ENCODE measurements at places on chromosomes 12 and 14.
A peak's percentile ranks its signal among the peaks of the same experiment; 100 is the strongest.

GRCh38 chr12:102568276-102568675 lies 87.9 kb upstream of the IGF1 start:
- no peak for DNase-seq

- no peak for DNase-seq
Observed at GRCh38 chr12:102964872-102965271, 7.4 kb downstream of the ASCL1 start.

- DNase-seq: no peak
Observed at GRCh38 chr14:56328021-56328420, 209.8 kb downstream of the PELI2 start.

DNA sequence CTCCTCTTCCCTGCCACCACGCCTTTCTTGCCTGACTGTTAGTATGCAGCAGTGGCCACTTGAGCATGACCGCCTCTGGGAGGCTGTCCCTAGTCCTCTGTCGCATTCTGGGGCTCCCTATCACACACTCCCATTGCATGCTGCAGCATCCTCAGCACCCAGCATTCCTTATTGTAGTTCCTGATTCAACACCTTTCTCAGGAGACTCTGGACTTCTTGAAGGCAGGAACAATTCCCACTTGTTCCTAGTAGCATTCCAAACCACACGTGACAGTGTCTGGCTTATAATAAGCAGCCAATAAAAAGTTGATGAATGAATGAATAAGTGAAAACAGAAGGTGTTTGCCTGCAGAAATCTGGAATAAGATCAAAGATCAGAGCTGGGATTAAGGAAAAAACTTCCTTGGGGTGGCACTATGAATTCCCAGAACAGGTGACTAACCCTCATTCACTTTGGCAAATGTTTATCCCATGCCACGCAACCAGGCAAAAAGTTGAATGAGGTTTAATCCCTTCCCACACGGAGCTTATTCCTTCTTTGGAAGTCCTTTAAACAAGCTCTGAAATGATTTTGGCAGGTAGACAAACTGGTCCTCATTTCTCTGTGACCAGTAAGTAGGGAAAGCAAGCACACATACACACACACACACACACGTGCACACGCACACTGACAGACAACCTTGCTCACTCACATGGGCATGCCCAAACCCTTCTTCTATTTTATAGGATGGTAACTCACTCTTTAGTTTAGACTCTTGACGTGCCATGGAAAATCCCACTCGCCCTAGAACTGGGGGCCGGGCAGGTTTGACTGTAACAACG lies 26.5 kb downstream of the NTF3 start:
- DNase-seq: no peak

- DNase-seq: no peak
Observed at GRCh38 chr14:20986811-20987210, 3.0 kb upstream of the METTL17 start.

DNA sequence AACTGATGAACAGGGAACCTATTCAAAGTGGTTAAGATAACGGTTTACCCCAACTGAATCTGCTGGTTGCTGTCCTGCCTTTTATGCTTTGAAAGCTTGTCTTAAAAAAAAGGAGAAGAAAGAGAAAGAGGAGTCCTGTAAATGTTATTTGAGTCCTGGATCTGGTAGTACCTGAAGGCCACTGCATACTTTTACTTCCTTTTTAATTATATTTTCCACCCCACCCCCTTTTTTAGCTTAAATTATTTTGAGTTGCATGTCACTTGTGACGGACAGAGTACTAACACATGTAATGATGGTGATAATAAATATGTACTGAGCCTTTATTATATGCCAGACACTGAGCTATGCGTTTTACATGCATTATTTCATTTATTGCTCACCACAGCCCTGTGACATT lies 2.5 kb upstream of the AMIGO2 start:
- DNase-seq: no peak

DNA sequence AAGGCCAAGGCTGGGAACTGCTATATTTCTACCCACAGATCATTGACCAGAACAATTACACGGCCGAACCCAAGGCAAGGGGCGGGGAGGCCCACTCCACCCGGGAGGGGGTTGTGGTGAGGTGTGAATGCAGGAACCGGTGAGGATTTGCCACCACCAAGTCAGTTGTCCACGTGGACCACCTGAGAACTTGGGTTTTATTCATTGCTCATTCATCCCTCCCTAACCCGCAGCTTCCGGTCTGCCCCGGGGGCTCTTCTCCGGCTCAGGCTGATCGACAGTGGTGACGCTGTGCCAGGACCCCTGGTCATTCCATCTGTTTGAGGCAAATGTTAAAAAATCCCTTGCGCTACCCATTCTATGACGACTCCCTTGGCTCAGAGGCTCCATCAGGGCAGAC lies 127.7 kb upstream of the RTL1 start:
- no peak for DNase-seq

DNA sequence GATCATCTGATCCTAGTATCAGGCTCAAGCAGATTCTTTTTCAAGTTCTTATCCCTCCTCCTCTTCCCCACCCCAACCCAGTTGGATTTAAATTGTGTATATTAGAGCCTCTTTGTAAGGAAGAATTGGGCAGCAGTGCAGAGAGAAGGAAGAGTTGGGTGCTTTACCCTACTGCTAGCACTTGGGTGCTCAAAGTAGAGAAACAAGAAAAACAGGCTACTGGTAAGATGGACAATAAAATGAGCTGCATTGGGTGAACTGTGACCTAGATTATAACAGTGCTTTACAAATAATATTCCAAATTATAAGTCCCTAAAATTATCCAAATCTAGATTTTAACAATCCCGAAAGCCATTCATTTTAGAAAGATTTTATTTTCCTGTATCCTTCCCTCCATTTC lies 363.4 kb upstream of the GARIN6 start:
- DNase-seq: no peak

DNA sequence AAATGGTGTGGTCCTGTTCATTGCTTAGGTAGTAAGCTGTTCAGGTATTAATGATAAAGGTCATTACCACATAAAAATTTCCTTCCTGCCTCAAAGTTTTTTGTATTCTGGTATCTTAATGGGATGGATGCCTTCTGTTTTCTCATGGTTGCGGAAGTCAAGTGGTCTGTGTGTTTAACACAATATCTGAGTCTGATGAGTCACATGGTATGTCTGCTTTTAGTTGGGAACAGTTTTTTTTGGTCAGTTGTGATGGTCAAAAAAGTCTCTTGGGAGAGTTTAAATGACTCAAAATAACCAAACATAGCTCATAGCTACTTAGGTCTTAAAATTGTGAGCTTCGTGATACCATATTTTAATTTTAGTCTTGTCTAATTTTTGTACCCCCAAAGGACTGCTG lies 40.7 kb downstream of the STK38L start:
- DNase-seq: no peak

DNA sequence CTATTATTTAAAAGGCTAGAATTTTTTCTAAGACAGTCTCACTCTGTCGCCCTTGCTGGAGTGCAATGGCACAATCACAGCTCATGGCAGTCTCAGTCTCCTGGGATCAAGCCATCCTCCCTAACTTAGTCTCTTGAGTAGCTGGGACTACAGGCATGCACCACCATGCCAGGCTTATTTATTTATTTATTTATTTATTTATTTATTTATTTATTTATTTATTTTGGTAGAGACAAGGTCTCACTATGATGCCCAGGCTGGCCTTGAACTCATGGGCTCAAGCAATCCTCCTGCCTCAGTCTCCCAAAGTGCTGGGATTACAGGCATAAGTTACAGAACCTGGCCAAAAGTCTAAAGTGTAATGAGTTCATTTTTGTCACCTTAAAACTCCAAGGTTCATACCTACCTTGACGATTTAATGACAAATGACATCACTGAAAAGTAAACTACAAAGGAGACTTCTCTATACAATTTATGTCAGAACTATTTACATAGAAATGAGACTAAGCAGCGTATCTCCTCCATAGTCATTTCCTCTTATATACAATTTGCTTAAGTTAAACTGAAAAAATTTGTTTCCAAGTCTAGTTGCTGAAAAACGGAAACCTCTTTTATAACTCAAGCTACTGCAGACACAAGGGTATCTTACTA lies 78.2 kb downstream of the EPS8 start:
- DNase-seq: no peak

DNA sequence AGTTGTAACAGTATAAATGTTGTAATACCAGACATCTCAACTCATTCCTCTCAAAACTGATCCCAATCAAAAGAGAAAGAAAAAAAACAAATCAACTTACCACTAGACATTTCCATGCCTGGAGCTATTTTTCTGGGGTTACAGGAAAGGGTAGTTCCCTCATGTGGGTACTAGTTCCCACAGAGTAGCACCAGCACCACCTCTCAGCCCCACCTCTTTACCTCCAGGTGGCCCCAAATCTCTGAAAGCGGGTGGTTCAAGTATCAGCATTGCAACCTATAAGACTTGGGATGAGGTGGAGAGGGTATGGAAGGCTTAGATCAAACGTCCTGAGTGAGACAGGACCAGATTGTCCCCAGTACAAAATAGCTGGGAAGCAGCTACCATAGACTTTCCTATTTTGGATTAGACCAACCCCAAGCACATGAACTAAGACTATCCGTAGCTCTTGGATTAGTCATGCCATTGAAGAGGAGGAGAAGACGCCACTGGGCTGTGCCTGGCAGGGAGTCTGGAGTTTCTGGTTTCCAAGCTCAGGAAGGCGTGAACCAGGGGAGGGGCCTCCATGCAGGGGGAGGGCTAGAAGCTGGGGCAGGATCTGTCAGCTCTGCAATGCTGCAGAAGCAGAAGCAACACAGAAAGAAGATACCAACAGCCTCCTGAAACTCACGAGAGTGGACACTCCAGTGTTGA lies at the start of gene SLC39A2:
TSS of gene SLC39A2 (plus strand) at position 620 of the 693 bp plus-strand sequence. CDS start 154 bp downstream, outside the sequence.
- no peak for DNase-seq

DNA sequence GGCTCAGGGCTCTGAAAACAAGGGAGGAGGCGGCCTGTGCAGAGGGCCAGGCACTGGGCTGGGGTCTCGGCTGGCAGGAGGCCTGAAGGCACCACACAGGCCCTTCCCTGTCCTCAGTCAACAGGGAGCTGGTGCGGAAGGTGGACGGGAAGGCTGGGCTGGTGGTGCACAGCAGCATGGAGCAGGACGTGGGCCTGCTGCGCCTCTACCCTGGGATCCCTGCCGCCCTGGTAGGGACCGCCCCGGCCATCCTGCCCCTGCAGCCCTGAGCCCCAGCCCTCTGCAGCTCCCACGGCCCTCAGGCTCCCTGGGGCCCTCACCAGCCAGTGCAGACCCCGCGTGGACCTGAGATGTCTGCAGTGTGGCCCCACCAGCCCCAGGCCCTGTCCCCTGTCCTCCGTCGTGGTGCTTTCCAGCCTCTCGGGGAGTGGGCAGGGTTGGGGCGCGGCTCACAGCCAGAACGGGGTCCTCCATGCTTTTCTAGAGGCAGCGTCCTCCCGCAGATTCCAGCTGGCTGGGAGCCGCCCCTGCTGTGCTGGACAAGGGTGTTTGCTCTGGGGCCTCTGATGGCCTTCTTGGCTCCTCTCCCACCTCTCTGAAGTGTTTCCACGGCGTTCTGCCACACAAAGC lies 18.1 kb downstream of the ASPG start:
- DNase-seq: no peak

- no peak for DNase-seq
Observed at GRCh38 chr12:19683178-19683927, 244.1 kb downstream of the AEBP2 start.

DNA sequence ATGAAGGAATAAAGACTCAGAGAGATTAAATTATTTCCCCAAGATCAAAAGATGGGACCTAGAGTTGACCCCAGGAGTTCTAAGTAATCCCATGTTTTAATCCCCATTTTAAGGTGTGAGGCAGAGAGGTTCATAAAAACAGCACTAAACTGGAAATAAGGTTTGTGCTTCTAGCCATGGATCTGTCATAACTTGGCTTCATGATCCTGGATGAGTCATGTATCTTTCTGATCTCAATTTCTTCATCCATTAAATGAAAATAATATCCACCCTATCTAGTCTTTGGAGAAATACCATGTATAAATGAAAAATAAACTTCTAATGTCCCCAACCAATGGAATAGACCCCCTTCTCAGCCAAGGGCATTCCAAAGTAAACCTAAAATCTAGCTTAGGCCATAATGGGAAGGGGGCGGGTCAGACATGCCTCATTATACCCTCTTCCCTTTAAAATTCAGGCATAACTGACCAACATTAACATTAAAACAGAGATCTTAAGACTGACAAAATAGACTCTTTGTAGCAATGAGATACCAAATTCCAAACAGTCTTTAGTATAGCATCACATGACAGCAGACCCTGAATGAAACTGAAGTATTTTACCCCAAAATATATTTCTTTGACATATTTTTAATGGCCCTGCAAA lies 47.8 kb downstream of the SLC41A2 start:
- no peak for DNase-seq

DNA sequence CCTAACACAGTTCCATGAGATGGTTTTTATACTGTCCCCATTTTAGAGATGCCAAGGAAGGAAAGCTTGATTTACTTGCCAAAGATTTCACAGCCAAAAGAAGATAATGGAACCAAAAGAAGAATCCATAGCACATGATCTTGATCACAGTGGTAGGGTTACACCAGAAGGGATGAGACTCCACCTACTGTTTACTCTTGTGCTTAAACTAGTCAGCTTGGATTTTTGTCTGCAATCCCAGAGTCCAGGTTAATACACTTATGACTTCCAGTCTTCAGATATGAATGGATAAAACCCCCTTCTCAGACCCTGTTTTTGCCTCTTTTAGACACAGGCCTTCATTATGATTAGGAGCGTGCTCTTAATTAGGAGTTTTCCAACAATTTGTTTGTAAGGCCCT lies 454.2 kb downstream of the AEBP2 start:
- no peak for DNase-seq

- DNase-seq: no peak
Observed at GRCh38 chr14:90487031-90487430, 90.2 kb downstream of the CALM1 start.

- DNase-seq: no peak
Observed at GRCh38 chr14:89085231-89085731, 260.8 kb downstream of the TTC8 start.

DNA sequence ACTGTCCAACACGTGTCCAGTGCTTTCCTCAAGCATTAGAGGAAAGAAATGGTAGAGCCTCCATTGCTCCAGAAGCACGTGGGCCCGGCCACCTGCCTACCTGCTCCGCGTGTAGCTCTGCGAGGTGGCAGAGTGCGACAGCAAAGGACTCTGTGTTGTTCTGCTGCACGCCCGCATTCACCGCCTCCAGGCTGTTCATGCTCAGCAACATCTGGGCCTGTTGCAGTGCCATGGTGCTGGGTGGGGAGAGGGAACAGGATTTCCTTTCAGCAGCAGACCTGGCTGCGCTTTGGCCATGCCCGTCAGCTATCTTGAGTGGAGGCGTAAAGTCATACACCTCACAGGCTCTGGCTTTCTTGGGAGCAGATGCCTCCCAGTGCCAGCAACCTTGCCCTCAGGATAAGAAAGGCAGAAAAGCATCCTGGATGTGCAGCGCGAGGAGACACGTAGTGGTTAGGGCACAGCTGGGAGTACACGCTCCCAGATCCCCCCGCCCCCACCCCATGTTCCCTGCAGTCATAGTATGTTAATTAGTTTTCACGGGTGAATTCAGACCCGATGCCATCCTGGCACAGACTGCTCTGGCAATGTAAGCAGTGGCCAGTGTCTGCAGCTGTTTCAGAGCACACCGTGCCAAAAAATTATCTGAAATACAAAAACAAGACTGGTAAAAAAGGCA lies 25.1 kb downstream of the ANAPC5 start:
- DNase-seq: no peak

GRCh38 chr14:55339770-55340169 lies 68.5 kb downstream of the FBXO34 start:
- peak; percentile 44 for DNase-seq
